ENCODE measurements at places on chromosomes 1 and 21. TPM values are rescaled to one million over a fixed set of nuclear protein-coding genes. Genes with fewer than 3 reads are reported as not detected.

The ZSCAN20 gene
- total RNA-seq = 7.7 TPM

The CD5L gene
- total RNA-seq = not detected

The PRAMEF7 gene
- not detected for total RNA-seq

The IGSF9 gene
- total RNA-seq = 0.12 TPM

The PTPN22 gene
- total RNA-seq = 0.08 TPM

The MYOG gene
- not detected for total RNA-seq

The HPCAL4 gene
- total RNA-seq = not detected

The GBP1 gene
- total RNA-seq = 18.7 TPM

The VHLL gene
- 0.23 TPM for total RNA-seq

The RAVER2 gene
- total RNA-seq = 8.8 TPM

The PROK1 gene
- not detected for total RNA-seq

The MRPL55 gene
- total RNA-seq = 78.5 TPM

The LRRC53 gene
- not detected for total RNA-seq

The BTG3 gene
- 8.9 TPM for total RNA-seq

The MIXL1 gene
- total RNA-seq = not detected
